Activated naive CD4-positive, alpha-beta T cell treated with anti-CD3 and anti-CD28 coated beads for 36 hours (primary cell): ENCODE measurements at places on chromosomes 3 and 15.

DNA sequence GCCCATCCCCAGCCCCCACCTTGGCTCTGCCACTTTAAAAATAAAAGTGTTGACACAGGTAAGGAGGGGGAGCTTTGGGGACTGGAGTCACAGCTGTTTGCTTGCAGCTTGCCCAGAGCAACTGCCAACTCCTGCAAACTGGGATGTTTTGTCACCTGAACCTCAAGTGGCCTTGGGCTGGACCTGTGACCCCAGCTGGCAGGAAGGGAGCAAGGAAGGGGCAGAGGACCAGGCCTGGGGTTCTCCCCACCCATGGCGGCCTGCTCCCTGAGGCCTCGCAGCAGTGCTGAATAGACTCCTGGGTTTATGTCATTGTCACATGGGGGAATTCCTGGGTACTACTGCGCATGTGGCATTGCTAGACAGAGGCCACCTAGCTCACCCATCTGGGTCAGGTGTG lies 246.9 kb upstream of the TLE3 start:
- no peak for DNase-seq

DNA sequence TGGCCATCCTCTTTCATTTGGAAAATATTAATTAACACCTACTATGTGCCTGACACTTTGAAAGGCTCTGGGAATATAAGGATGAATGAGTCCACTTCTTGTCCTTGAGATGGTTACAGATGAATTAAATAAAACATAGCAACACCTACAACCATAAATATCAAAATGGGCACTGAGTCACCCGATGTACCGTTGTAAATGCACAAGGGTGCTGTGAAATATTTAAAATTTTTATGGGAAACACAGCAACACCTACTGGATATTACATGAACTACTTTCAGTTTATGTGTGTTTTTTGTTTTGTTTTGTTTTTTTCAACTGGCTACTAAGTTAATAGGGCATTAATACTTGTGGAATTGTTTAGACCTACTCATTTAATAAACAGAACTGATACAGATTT lies 239.0 kb upstream of the NAALADL2 start:
- no peak for DNase-seq

DNA sequence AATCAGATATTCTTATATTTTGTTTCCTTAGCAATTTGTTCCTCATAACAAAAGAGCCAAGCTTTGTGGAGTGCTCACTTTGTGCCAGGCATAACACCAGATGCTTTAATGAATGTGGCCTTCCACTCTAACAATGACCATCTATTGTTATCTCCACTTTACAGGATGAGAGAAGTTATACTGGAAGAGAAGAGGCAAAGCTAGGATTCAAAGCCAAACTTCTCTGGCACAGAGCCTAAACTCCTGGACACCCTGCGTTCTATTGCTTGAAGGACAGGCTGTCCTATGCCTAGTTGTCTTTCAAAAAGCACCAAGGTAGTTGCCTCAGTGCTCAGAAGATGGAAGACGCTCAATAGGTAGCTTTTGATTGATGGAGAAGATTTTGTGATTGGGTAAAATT lies 123.2 kb upstream of the FEZF2 start:
- no peak for DNase-seq

DNA sequence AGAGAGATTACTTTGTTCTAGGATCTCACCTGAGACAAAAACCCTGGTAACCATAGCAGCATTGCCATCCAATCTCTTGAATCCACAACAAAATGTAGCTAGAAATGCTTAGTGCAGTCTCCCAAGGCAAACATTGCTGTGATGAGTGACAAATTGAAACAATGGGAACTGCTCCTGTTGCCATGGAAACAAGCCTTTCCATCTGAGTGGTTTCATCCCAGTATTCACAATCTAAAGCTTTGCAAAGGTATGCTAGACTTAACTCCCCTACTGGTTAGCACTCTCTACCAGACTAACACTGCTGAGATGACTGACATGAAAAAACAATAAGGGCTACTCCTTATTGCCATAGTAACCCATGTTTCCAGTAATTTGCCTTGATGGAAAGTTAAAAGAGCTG lies 172.6 kb upstream of the CNTN3 start:
- no peak for DNase-seq
